ENCODE measurements at places on chromosomes 2 and 18.

GRCh38 chr2:26300234-26300925, 45.6 kb upstream of the SELENOI start:
- peak; percentile 56 for DNase-seq

GRCh38 chr2:195586062-195586714, 70.8 kb upstream of the SLC39A10 start:
- no peak for DNase-seq

DNA sequence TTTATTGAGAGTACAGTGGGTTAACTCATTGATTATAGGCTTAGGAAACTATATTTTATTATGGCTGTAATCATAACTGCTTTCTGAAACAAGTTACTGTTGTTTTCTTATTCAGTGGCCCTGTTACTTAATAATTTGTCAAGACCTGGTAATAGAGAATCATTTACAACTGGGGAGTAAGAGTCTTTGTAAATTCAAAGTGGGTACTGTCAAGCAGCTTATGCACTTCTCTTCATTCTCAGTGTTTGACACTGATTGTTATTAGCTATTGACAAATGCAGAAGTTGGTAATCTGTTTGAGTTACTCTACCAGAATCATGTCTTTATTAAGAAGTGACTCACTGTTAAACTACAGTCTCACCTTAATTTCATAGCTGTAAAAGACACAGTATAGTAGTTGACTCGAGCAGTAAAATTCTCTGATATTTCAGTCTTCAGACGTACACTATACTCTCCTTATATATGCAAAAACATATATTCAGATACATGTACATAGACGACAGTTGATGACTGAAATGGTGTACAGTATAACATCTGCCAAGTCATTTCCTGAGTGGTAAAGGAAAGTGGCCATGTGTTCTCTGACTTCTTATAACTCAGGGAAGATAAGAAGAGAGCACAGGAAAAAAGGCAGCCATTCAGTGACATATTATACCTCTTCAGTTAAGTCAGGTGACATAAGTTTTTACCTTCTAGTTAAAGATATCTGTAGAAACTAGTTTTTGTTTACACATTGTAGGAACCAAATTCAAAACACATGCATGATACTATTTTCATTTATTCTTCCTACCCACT, 36.0 kb upstream of the TTC27 start:
- DNase-seq, result no peak

- DNase-seq, result no peak
These were observed 33.6 kb upstream of the GLI2 start for GRCh38 chr2:120702061-120702460.

DNA sequence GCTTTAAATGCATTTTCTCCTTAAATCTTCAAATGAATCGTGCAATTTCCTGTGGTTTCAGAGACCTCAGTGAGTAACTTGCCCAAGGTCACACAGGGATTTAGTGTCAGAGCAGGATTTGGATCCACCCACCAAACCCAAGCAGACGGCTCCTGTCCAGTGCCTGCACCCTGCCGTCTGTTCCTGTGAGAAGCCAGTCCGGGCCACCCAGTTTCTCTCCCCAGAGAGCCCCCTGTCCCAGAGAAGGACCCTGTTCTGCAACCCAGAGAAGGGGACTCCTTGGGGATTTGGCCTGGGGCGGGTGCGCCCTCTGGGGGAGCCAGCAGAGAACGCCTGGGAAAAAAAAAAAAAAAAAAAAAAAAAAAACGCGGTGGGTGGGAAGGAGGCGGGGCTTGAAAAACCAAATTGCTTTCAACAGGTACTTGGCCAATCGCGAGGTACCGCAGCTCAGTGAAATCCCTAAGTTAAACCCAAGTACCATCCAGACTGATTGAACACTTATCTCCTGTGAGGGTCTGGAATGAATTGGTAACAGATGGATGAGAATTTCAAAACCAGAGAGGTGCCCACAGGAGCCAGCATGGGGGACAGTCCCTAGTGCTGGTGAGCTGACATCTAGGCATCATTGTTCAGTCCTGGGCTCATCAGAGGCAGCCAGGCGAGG, 30.9 kb upstream of the REEP1 start:
- peak; percentile 76 for DNase-seq

DNA sequence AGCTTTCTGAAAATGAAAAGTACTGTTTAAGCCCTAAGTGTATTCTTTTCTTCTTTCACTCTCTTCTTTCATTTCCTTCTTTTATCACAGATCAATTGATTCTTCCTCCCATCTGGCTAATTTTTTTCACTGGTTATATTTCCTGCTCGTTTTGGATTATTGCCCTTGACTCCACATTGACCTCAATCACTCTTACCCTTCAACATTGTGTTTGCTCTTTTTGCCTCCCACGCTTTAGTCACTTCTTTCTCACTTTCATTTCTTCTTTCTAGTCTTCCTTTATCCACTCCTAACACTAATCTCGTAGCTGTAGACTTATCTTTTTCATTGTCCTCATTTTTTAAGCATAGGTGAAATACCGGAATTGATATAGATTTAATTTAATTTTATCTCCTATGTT, 320.3 kb upstream of the VRK2 start:
- no peak for DNase-seq

DNA sequence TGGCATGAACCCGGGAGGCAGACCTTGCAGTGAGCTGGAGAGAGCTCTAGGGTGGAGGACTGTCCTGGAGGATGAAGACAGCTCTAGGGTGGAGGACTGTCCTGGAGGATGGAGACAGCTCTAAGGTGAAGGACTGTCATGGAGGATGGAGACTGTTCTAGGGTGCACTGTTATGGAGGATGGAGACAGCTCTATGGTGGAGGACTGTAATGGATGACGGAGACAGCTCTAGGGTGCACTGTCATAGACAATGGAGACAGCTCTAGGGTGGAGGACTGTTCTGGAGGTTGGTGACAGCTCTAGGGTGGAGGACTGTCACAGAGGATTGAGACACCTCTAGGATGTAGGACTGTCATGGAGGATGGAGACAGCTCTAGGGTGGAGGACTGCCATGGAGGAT, 21.1 kb upstream of the KCNG2 start:
- no peak for DNase-seq

DNA sequence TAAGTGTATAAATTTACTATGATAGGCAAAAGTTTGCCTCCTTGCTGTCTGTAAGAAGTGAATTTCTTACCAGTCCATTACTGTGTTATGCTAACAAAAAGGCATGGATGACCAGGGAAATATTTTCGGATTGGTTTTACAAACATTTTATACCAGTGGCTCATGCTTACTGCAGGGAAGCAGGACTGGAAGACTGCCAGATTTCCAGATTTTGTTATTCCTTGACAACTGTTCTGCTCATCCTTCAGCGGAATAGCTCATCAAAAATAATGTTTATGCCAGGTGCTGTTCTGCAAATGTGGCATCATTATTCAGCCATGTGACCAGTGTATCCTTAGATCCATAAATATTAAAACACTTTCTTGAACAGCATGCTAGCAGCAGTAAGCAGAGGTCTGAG, 40.4 kb upstream of the NETO1 start:
- DNase-seq, result no peak

DNA sequence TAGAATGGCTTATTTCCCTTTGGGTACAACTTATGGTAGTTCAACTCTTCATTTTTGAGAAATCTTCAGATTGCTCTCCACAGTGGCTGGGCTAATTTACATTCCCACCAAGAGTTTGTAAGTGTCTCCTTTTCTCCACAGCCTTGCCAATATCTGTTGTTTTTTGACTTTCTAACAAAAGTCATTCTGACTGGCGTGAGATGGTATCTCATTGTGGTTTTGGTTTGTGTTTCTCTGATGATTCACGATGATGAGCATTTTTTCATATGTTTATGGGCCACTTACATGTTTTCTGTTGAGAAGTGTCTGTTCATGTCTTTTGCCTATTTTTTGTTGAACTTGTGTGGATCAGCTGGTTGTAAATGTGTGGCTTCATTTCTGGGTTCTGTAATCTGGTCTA, 871.0 kb downstream of the EPHA4 start:
- DNase-seq, result no peak

- no peak for DNase-seq
These were observed 211.7 kb upstream of the RASGRP3 start for GRCh38 chr2:33264766-33265165.

- peak; percentile 45 for DNase-seq
These were observed 436.7 kb downstream of the LPIN1 start for GRCh38 chr2:12183032-12183645.

DNA sequence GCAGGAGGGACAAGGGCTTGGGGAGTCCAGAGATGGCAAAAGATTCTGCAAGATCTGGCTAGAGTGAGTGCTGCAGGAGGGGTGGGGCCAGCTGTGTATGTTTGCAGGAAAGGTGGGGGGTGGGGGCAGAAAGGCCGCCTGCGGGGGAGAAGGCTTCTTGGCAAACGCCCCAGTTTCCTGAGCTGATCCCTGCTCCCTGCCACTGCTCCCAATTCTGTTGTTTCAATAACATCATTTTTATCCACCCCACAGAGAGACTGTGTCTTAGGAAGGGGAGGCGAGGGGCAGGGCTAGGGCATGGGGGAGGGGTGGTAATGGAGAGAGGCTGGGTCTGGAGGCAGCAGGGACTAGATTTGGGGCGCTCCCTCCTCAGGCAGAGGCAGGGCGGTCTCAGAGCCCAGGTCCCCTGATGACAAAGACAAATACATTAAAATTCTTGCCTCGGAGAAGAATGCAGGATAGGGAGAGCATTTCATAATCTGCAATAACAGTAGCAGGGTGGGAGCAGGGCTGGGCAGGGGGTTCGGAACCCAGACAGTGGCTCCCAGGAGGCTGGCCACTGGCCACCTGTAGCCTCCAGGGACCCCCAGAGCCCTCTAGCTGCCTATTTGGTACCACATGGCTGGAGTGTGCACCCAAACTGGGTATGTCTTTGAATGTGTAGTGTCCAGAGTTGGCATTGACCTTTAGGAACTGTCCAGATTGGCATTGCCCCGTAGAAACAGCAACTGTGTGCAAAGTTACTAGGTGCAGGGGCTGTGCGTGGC, 2.1 kb upstream of the WNT6 start:
- DNase-seq, result no peak

DNA sequence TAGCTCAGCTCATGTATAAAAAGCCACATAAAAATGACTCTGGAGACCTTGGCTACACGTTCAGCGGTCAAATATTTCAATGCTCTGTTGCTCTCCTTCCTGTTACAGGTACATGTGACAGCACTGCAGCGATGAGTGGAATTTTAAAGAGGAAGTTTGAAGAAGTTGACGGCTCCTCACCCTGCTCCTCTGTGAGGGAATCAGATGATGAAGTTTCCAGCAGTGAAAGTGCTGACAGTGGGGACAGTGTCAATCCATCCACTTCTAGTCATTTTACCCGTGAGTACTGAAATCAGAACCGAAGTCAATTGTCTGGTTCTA, 125.4 kb downstream of the CSRNP3 start:
- peak; percentile 5 for DNase-seq

DNA sequence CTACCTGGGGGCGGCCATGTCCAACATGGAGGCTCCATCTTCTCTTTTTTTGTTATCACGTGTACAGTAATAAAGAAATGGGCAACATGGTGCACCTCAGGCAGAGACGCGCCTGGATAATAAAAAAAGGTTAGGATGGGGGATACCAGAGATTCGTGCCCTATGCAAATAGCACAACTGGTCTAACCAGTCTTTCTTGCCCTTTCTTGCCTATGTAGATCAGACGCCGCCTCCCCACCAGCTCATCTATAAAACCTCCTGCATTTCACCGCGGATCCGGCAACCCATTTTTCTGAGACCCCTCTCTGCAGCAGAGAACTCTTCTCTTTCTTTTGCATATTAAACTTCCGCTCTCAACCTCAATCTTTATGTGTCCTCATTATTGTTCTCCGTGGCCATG, 68.7 kb downstream of the MYL12B start:
- no peak for DNase-seq

- peak; percentile 69 for DNase-seq
These were observed 91.3 kb downstream of the TNS1 start for GRCh38 chr2:217911283-217912097.

DNA sequence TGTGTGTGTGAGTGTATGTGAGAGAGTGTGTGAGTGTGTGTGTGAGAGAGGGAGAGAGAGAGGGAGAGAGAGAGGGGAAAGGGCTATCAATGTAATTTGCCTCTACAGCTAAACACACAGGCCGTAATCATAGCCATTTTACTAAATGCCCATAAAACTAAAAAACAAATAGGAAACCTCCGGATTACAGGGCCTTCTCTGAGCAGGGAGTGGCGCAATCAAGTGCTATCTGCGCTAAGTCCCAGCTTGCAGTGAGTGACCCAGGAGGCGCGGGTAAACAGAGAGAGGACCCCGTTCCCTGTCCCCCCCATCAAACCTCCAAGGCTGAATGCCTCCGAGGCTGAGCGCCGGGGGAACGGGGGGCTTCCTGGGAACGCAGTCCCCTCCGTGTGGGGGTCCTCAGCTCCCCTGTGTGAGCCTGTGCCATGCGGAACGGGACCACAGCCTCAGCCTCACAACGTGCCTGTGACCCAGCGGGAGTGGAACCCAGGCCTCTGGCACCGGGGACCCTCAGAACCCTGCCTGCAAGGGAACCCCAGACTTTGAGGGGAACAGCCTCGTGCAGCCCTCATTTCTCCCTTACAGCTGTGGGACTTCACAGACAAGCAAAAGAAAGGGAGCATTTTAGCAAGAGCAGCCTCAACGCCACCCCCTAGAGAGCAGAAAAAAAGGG, 54.7 kb upstream of the ID2 start:
- peak; percentile 17 for DNase-seq

DNA sequence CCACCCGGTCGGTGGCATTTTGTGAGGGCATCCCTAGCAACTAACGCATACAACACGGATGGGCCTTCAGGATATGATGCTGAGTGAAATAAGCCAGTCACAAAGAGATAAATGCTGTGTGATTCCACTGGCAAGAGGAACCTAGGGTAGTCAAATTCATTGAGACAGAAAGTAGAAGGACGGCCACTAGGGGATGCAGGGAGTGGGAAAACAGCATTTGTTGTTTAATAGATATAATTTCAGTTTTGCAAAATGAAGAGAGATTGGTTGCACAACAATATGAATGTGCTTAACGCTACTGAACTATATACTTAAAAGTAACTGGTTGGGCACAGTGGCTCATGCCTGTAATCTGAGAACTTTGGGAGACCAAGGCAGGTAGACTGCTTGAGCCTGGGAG, 112.9 kb downstream of the AFF3 start:
- DNase-seq, result no peak

- no peak for DNase-seq
These were observed 144.9 kb upstream of the PXDN start for GRCh38 chr2:1889099-1889650.

- peak; percentile 94 for DNase-seq
These were observed 42.1 kb upstream of the TAF1B start for GRCh38 chr2:9800975-9801726.

- no peak for DNase-seq
These were observed 14.4 kb upstream of the SP140L start for GRCh38 chr2:230312638-230313037.

- DNase-seq, result no peak
These were observed 62.8 kb downstream of the CYB5A start for GRCh38 chr18:74229005-74229404.

GRCh38 chr2:12435430-12436222, 281.1 kb upstream of the TRIB2 start:
- DNase-seq, result no peak

DNA sequence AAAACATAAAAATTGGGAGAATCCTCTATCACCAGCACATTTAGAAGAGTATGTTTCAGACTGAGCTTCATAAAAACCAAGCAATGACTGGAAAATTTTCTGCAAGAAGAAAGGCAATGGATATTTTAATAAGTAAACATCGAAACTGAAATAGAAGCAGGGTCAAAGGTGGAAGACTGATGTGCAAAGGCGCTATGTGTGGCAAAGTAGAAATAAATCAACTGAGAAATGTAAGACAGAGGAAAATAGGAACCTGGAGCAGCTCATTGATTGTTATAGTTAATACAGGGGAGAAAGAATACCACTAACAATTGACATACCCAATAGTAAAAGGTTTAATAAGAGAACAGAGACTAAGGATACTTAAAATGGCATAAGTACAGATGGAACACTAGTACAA, 818.4 kb downstream of the SOCS6 start:
- no peak for DNase-seq
